ENCODE measurements at places on chromosomes 13 and 19.

- peak; percentile 31 for DNase-seq
Observed at GRCh38 chr13:51781246-51782022, 22.5 kb downstream of the DHRS12 start.

GRCh38 chr19:23547156-23547555 lies 139.9 kb downstream of the ZNF675 start:
- DNase-seq = no peak

DNA sequence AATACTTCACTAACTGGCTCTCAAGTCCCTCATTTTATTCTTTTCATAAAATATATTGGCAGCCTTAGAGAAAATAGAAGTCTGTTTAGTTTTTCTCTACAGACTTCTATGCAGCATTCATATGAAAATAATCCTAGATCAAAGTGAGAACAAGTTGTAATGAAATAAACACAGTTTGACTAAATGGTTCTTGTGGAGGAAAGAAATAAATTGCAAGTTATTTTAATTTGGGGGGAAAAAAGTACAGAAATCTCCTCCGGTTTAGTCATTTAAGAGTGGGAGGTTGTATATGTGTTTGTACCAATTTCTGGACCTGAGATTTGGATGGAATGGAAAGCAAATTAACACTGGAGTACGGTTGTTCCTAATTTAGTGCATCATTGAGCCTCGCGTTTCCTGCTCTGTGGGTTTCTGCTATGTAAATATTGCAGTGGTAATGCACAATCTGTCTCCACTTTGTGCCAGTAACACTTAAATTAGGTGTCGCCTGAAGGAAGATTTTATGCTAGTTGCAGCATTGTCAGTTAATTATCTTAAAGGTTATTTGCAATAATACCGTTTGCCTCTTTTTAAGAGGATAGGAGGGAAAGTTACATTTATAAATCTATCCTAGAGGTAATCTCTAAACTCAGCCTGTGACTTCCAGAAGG lies 100.2 kb downstream of the ZIC5 start:
- no peak for DNase-seq

GRCh38 chr19:8608941-8609278 lies 1.6 kb downstream of the ADAMTS10 start:
- no peak for DNase-seq

DNA sequence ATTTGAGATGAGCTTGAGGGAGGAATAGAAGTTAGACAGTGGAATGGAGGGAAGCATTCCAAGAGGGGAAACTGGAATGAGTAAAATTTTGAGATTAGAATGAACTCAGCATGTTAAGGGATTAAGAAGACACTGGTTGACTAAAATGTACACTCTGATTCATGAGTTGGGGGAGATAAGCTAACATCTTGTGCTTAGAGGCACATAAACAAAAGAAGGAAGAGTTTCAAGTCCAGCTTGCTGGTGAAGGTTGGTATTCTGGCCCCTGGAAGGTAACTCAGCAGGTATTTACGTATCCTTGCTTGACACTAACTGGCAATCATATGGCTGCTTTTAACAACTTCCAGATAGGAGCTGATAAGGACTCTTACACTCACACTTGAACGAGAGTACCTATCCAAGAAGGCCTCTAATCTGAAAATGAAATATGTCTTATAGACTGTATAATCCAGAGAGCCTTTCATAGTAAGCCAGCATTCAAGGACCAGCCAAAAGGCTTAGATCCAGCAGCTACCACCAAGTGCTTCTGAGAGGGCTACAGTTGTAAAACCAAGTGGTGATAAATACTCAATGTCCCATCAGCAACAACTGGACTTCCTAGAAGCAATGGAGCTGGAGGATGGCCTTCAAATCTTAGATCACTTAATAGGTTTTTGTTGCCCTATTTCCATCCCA lies 149.7 kb upstream of the SERP2 start:
- DNase-seq = no peak

GRCh38 chr13:30928978-30929377 lies 3.5 kb upstream of the TEX26 start:
- DNase-seq = no peak

DNA sequence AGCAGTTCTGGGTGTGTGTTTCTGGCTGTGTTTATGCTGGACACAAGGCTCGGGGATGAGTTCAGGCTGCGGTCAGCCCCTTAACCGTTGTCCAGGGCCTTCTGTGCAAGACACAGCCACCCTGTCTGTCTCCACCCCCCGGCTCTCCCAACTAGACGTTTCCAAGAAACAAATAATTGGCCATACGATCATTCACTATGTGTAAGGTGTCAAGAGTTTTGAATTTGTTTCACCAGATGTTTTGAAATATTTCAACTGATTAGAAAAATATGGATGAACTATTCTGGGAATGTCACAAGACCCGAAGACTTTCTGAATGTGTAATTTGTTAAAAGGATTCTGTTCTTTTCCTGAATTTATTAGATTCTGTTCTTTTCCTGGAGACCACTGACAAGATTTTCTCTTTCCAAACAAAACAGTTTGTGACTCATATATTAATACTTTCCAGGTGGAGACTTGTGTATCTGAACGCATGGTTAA lies 318.2 kb downstream of the MYO16 start:
- peak; percentile 23 for DNase-seq

GRCh38 chr19:54707962-54708361 lies 16.3 kb upstream of the KIR3DL3 start:
- DNase-seq = no peak

DNA sequence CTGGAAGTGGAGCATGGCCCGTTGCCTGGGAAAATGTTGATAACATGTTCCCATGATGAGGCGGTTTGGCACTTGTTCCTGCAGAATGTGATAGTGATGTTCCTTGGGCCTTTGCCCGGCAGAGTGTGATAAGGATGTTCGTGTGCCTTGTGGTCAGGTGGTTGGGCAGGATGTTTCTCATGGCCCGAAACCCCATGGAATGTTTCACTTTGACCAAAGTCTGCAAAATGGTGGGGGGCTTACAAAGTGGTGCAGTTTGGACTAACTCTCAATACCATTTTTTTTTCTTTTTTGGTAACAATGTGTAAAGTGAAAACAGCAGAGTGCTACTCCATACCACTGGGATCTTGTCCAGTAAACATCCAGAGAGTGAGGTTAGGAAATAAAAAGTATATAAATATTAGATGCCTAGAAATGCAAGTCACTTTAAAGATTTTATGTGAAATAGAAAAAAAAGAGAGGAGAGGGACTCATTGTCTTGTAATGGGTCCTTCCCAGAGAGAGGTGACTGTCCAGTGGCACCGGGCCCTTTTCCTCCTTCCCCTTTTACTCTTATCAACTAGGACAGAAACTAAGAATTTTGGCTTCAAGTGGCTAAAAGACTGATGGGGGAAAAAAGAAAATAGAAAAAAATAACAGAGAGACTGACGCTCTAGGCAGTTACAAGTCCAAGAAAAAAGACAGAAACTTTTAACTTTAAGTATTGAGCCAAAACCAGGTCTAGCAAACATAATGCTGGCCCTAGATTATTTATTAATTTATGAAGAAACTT lies 5.7 kb downstream of the FPR3 start:
- DNase-seq = peak; percentile 85

GRCh38 chr13:66534561-66534960 lies 695.6 kb downstream of the PCDH9 start:
- peak; percentile 55 for DNase-seq

- no peak for DNase-seq
Observed at GRCh38 chr13:58963321-58963720, 1200.4 kb downstream of the DIAPH3 start.

DNA sequence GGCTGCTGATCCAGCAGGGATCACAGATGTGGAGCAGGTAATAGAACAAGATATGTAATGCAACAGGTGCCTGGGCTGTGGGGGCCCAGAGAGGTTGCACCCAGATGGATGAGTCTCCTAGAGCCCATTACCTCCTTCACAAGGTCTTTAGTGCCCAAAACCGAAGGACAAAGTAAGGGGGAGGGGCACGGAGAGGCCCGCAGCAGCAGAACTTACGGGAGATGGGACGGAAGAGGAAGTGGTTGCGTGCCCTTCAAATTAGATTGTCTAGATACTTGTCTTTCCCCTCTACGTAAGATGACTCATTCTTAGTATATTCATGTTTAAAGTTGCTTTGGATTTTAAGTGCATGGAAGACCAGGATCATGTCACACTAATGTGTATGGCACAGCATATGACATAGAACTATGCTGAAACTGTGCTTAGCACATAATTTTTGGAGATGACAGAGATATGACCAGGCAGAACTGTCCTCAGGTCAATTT lies 5.7 kb upstream of the MRPS31 start:
- DNase-seq = peak; percentile 76

DNA sequence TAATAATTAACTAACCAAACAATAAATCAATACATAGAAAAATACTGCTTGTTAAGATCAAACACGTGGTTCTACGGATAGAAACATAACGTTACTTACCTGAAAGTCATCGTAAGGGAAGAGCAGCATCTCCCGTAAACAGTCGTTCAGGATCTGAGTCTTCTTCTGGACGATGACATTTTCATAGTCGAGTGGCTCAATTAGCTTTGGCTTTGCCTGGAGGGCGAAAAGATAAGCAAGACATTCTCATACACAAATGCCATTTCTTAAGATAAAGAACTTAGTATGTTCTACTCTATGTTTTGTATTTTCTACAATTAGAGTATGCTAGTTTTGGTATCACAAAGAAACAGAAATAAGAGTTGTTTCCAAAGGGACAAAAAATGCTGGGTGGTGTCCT lies 22.5 kb downstream of the DOCK9 start:
- no peak for DNase-seq

- peak; percentile 89 for DNase-seq
Observed at GRCh38 chr19:677201-677600, 1.0 kb downstream of the FSTL3 start.

- DNase-seq = no peak
Observed at GRCh38 chr13:110354715-110355473, 47.8 kb downstream of the COL4A2 start.

GRCh38 chr13:98675066-98675465 lies 77.4 kb downstream of the SLC15A1 start:
- no peak for DNase-seq

- peak; percentile 69 for DNase-seq
Observed at GRCh38 chr19:14248578-14249011, 42.6 kb upstream of the ADGRL1 start.

- no peak for DNase-seq
Observed at GRCh38 chr13:22256111-22256639, 585.3 kb downstream of the FGF9 start.

GRCh38 chr19:3691372-3691716 lies 8.9 kb downstream of the PIP5K1C start:
- DNase-seq = no peak

DNA sequence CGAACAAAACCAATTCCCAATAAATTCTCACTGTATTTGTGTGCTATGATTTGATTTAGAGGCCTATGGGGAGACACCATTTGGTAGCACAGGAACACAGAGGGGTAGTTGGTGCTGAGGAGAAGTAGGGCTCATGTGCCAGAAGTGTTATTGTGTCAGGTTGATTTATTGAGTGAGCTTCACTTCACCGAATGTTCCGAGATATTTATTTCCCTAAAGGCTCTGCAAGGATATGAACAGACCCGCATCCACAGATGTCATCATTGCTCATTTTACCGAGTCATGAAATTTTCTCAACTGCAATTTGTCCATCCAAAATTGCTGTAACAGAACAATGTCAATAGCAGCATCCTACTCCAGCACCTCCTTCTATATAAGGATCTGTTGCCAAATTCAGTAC lies 69.5 kb downstream of the DACH1 start:
- no peak for DNase-seq

DNA sequence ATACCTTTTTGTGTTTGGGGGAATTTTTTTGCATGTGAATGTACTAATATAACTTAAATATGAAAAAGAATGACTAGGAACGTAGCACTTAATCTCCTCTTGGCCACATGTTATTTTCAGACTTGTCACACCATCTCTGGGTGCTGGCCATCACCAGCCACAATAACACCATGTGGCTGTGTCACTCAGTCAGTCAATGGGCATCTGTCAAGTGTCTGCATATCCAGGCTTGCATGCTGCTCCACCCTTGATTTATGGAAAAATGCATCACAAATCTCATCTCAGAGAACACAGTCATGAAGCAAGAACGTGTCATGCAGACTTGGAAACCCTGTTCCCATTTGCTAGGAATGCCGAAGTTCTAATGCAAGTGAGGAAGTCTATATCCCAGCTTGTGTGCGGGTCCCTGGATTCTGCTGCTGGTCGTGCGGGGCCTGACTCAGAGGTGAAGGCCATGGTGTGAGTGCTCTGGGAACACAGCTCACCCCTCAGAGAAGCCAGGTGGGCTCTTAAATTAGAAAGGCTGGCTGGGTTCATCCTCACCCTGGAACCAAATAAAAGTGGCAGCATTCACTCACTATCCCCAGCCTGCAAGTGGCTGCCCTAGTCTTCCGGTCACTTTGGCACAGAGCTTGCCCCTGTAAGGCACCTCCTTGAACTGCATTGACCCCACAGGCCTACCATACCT lies 53.6 kb upstream of the ARHGEF7 start:
- no peak for DNase-seq
